HEK293T (cell line): ENCODE measurements at places on chromosomes 5 and 9.

GRCh38 chr5:141685591-141685990 lies 3.6 kb upstream of the ARAP3 start:
- no peak for DNase-seq

DNA sequence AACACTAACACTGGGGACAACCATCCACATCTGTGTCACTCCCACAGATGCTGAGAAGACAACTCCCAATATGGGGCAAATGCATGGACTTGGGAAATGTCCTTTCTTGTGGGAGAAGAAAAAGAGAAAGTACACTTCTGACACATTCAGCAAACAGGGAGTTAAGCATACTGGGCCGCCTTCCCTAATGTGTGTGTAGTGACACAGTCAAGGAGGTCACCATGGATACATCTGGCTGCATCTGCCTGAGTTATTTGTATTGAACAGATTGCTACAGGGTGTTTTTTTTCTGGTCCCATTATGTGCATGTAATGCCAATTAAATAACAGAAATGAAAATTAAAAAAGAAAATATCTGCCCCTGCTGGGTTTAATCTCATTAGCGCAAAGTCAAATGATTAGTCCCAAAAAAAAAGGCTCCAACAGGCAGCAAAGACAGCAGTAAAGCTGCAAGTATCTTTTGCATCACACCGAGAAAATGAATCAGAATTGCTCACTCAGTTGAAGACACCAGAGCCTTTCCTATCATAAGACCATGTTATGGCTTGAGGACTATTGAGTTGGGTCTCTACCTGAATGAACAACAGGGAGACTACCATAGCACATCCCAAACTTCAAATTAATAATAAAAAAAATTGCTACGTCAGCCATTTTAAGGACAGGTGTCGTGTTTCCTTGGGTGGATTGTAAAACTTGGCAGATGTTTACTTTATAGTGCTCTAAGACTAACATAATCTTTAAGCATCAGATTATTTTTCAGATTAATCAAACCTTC lies 395.9 kb downstream of the DTWD2 start:
- DNase-seq: no peak

DNA sequence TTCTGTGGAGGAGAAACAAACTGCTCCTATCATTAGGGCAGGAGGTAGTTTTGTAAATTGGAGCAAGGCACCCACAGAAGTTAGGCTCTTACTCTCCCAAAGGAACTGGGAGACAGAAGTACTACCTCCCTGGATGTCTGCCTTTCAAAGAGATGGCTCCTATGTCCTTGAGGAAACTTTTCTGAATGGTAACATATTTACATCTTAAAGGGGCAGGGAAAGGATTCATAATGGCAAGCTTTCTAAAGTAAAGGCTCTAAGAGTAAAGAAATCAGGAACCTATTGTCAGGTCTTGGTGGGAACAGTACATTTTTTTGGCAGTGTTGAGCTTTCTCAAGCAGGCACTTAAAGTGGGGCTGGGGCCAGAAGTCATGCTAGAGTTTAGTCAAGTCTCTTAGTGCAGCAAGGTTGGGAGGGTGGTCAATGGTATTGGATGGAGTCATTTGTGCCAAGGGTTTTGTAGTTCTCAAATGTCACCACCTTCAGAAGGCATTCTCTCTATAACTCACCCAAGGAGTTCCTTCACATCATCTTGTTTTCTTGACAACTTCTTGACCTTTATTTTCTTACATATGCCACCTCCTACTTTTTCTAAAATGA lies 26.3 kb upstream of the NDFIP1 start:
- DNase-seq: no peak

- peak; percentile 46 for DNase-seq
Measured at GRCh38 chr5:140402258-140403074, 833 bp downstream of the ANKHD1 start.

GRCh38 chr9:105038051-105038450 lies 110.1 kb upstream of the ABCA1 start:
- DNase-seq: no peak

DNA sequence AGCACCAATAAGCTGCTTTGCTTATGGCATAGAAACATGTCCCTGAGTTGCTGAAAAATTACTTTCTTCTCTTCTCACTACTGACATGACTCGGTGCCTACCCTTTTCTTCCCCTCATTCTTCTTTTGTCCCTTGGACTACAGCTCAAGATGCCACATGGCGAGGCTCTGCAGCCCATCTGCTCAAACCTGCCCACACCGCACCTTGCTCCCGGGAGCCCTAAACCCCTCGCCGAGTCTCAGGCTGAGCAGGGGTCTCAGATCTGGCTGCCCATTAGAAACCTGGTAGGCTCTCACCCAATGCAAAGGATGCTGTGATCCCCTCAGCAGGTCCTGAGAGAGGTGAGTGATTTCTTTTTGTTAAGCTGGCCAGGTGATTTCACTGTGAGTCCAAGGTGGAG lies 251.7 kb upstream of the IRX1 start:
- DNase-seq: no peak

GRCh38 chr9:112194969-112195431 lies 19.9 kb upstream of the SUSD1 start:
- no peak for DNase-seq

DNA sequence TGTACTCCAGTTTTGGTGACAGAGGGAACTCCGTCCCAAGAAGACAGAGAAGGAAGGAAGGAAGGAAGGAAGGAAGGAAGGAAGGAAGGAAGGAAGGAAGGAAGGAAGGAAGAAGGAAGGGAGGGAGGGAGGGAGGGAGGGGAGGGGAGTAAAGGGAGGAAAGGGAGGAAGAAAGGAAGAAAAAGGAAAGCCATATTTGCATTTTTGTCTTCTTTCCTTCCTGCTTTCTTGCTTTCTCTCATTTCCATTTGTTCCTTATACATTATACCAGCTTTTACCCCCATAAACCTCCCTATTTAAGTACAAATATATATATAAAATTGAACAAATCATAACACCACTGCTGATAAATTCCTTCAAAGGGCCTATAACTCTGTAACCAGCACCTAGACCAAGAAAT lies 151.8 kb downstream of the SMC2 start:
- no peak for DNase-seq

DNA sequence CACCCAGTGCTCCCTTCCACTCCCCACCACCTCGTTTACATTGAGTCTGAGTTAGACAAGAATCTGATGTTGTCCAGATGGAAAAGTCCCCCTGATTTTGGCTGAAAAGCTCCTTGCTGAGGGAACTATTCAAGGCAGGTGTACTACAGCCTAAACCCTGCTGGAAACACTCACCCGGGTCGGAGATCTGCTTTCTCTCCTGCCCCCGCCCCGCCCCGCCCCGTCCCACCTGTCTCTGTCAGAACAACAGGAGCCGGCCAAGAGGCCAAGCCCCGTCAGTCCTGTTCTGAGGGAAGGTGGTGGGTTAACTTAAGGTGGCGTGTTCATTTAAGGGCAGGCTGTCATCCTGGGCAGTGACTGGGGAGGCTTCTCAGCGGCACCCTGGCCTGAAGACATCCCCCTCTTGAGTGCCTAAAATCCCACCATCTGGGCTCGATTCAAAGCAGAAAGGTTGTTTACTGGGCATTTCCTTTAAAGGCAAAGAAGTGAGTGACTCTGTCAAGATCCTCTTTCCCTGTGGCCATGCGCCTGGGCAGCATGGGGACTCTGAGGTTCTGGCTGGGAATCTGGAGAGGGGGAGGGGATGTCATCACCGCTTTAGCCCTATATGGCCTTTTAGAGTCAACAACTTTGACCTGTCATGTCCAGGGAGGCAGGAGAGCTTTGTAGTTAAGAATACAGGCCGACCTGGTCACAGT lies 71.1 kb upstream of the NEURL1B start:
- DNase-seq: no peak
